ENCODE measurements at places on chromosomes 13 and 19. TPM values are rescaled to one million over a fixed set of nuclear protein-coding genes. Genes with fewer than 3 reads are reported as not detected.

- no peak overlapping the region for H3K4me3 ChIP-seq
- H3K27me3 ChIP-seq, result no peaks in the 10 kb centered on the region
- H3K4me1 ChIP-seq, result peaks cover 51% of the 10 kb centered on the region
- no peaks in the 10 kb centered on the region for H3K36me3 ChIP-seq
- H3K27ac ChIP-seq, result peak overlapping the region; percentile 88
- DNase-seq, result no peak
These were observed 77.0 kb downstream of the STARD13 start for GRCh38 chr13:33208290-33209220.

DNA sequence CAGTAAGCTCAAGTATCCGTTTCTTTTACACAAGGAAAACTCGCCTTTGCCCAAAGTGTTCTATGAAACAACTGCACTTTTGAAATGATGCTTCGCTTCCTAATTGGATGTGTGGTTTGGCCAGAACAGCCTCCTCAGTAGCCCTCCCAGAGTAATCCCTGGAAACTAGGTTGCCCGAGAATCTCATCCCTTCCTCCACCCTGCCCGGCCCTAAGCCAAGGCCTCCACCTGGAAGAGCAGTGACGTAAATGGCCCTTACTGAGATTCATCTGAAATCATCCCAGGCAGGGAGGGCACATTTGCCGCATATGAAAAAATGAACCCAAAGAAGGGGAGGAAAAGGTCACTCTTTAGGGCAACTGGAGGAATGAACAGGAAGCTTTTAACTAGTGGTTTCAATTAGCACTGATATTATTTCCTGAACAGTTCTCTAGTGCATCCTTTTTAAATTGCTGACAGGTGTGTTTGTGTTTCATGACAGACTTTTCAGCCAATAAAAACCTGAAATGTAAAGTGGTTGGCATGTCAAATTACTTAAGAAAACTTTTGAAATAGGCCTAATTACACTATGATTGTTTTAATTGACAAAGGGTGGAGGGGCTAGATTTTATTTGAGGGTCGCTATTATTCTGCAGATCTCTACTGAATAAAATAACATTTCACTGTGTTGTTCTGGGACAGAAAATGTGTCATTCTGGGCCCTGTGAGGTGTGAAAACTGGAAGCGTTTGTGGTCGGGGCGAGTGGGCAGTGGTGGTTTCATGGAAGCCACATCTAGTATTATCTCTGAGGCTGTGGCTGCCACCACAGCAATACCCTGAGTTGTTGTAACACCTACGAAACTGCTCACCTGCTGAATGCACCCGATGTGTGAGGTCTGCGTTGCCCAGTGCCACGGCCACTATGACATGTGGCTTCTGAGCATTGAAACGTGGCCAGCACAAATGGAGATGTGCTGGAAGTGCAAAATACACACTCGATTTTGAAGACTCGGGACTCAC lies 112.1 kb downstream of the ZIC5 start:
- H3K4me3 ChIP-seq, result no peak overlapping the region
- H3K4me1 ChIP-seq, result no peaks in the 10 kb centered on the region
- no peaks in the 10 kb centered on the region for H3K36me3 ChIP-seq
- no peak for DNase-seq
- no peak overlapping the region for H3K27ac ChIP-seq

- H3K36me3 ChIP-seq, result peaks cover 22% of the 10 kb centered on the region
- H3K27me3 ChIP-seq, result no peaks in the 10 kb centered on the region
- DNase-seq, result no peak
- H3K27ac ChIP-seq, result no peak overlapping the region
- peaks cover 29% of the 10 kb centered on the region for H3K4me1 ChIP-seq
These were observed 903 bp downstream of the PIN1 start for GRCh38 chr19:9836021-9836420.

DNA sequence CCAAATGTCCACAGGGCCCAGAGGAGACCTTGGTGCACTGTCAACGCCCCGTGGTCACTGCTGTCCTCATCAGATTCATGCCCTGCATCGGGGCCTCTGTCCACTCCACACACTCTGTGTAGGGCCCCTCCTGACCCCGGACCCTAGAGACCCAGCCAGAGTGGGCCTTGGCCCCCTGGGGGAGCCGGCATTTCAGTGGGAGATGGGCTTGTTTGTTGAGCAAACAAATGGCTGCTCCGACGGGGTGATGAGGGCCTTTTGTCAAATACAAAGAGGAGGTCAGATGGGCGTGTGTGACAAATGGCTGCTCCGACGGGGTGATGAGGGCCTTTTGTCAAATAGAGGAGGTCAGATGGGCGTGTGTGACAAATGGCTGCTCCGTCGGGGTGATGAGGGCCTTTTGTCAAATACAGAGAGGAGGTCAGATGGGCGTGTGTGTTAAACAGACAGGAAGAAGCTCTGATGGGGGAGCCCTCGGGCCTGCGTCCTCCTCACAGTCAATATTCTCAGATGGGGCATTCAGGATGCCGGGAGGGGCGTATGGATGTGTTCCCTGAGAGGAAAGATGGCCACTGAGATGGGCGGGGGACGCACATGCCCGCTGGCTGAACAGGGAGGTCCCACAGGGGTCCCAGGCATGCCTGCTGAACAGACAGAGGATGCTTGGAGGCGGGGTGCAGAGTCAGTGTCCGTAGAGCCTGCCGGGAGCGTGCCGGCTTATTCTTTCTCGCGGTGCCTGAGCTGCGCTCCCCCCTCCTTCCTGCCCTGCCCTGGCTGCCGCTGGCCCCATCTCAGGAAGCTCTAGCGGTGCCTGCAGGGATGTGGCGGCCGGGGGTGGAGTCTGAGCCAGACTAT lies 36.3 kb downstream of the SMIM24 start:
- peaks cover 33% of the 10 kb centered on the region for H3K4me1 ChIP-seq
- H3K27me3 ChIP-seq, result no peaks in the 10 kb centered on the region
- DNase-seq, result no peak
- H3K4me3 ChIP-seq, result no peak overlapping the region
- peak overlapping the region; percentile 80 for H3K27ac ChIP-seq
- H3K36me3 ChIP-seq, result peaks cover 20% of the 10 kb centered on the region

DNA sequence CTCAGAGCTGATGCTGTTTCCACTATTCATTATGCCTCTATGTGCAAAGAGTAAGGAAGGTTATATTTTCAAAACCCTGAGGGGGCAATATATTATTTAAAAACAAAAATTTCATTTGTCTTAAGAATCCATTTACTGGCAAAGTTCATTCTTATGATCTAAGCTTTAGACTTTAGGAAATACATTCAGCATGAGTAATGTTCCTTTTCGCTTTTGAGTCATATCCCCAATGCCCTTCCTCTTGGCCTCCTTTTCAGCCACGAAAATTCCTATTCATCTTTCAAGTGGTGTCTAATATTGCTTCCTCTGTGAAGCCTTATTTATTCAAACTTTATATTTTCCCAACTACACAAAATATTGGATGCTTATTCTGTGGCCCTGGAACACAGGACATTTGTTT lies 1317.0 kb downstream of the PCDH9 start:
- H3K36me3 ChIP-seq, result no peaks in the 10 kb centered on the region
- H3K4me3 ChIP-seq, result no peak overlapping the region
- no peaks in the 10 kb centered on the region for H3K4me1 ChIP-seq
- H3K27ac ChIP-seq, result no peak overlapping the region

GRCh38 chr19:5360003-5360780 lies 19.6 kb upstream of the PTPRS start:
- H3K27ac ChIP-seq, result no peak overlapping the region
- no peak overlapping the region for H3K4me3 ChIP-seq
- no peaks in the 10 kb centered on the region for H3K4me1 ChIP-seq
- H3K27me3 ChIP-seq, result no peaks in the 10 kb centered on the region
- DNase-seq, result no peak

GRCh38 chr19:56134654-56134921 lies 6.5 kb upstream of the ZNF444 start:
- no peaks in the 10 kb centered on the region for H3K4me1 ChIP-seq
- no peak overlapping the region for H3K27ac ChIP-seq
- H3K36me3 ChIP-seq, result no peaks in the 10 kb centered on the region
- H3K4me3 ChIP-seq, result no peak overlapping the region
- DNase-seq, result no peak

DNA sequence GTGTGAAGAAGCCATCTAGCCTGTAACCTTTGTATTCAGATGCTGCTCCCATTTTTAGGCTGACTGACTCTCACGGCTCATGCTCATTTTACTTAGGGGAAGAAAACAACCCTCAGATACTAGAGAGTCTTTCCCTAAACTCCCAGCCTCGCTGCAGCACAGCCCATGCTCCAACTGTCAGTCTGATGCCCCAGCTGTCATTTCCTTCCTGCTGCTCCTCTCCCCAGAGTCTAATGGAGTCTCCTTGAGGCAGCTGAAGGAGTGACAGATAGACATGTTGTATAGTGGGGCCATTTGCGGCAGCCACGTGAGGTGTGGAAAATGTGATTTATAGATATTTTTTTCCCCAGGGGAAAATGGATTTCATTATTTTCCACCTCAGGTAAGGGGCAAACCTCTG lies 59.2 kb upstream of the OLFM4 start:
- no peak overlapping the region for H3K27ac ChIP-seq
- H3K27me3 ChIP-seq, result no peaks in the 10 kb centered on the region
- no peak for DNase-seq

DNA sequence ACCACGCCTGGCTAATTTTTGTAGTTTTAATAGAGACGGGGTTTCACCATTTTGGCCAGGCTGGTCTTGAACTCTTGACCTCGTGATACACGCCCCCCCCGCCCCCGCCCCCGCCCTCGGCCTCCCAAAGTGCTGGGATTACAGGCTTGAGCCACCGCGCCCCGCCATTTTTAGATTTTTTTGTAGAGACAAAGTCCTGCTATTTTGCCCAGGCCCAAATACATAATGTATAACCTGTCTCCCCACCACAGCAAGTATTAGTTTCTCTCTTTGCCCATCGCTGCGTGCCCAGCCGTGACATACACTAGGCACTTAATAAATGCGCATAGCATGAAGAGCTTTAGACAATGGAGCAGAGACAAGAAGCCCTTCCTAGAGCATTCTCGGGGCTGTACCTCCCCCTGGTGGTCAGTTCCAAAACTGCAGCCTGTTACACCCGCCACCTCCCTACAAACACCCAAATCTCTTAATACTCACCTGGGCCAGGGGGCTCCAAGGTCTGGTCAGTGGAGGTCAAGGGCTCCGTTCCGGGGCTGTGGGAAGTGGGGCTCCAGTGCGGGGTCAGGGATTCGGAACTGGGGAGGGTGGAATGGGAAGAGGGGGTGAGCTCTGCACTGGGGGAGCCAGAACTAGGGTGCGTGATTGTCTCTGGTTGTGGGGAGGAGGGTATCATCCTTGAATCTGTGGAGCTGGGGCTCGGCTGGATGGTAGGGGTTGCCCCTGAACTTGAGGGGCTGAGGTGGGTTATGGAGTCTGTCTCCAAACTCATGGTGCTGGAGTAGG lies 22.5 kb downstream of the IQCN start:
- H3K27me3 ChIP-seq, result no peaks in the 10 kb centered on the region
- DNase-seq, result no peak
- H3K27ac ChIP-seq, result no peak overlapping the region
- no peaks in the 10 kb centered on the region for H3K36me3 ChIP-seq
- H3K4me1 ChIP-seq, result no peaks in the 10 kb centered on the region
- H3K4me3 ChIP-seq, result no peak overlapping the region

LRRC63 gene
- 0.49 TPM for total RNA-seq

SULT2A1 gene
- 1.7 TPM for total RNA-seq

TNFAIP8L1 gene
- 13.0 TPM for total RNA-seq

SIGLEC7 gene
- total RNA-seq, result 1.5 TPM

IRF2BP1 gene
- 32.2 TPM for total RNA-seq

Measured in vagina (tissue), 2 donors.